ENCODE measurements at places on chromosomes 2 and 18.

DNA sequence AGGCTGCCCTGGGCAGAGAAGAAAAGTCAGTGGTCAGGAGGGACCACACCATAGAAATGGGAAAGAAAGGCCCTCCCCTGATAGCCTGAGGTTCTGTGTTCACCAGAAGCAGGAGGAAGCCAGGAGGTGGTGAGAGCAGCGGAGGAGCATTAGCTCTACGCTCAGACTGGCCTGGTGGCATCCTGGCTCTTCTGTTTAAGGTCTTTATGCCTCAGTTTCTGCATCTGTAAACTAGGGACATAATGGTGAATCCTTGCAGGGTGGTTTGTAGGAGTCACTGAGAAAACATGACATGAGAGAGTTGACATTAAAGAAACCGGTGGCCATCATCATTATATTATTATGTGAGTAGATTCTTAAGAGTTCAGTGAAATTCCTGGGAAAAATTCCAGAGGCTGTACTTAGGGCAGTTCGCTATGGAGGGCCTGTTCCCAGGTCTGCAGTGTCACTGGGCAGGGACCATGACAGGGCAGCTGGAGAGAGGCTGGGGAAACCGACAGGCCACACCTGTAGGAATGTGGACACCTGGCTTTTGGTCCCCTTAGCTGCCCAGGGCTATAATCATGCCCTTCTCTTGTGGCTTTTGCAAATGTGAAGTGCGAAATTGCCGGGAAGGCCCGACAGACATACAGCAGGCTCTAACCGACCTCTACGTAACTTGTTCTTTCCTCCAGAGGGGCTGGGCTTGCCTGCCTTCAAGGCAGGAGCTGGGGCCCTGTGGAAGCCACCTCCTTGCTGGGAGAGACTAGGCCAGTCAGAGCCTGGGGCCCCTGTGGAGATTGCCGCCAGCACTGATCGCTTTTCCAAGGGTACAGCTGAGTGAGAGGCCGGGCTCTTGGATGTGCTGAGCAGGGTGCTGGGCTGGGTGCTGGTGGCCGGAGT lies 31.0 kb downstream of the GLI2 start:
- no peak for DNase-seq
- no peaks in the 10 kb centered on the region for H3K36me3 ChIP-seq
- H3K27ac ChIP-seq, result no peak overlapping the region
- H3K4me1 ChIP-seq, result no peaks in the 10 kb centered on the region
- H3K27me3 ChIP-seq, result no peaks in the 10 kb centered on the region

- H3K4me1 ChIP-seq, result no peaks in the 10 kb centered on the region
- H3K27me3 ChIP-seq, result no peaks in the 10 kb centered on the region
- H3K36me3 ChIP-seq, result no peaks in the 10 kb centered on the region
- no peak for DNase-seq
- no peak overlapping the region for H3K4me3 ChIP-seq
Observed at GRCh38 chr2:166926657-166927056, 38.4 kb downstream of the XIRP2 start.

DNA sequence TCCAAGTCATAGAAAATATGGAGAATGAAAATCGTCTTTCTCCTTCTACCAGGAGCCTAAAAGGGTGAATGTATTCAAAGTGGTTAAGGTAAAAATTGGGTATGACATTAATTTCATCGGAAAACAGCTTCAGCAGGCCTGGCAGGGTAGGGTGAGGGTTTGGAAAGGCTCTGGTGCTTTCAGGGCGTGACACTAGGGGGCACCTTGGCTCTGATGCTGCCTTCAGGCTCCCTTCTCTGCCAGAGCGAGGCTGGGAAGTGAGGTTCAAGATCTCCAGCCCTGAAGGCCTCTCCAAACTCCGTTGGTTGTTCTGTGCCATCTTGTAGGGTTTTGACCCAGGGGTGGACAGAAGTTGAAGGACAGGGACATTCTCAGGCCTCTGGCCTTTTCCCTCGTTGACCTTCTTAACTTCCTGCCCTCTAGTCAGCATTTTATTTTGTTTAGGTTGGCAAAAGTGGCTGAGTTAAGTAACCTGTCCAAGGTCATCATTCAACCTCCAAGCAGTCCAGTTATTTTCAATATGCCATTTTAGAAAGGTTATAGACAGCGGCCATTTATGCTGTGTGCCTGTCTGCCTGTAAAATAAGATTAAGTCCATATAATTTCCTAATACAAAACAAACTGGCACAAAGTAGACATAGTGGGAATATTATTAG lies 40.3 kb downstream of the EML6 start:
- no peak overlapping the region for H3K4me3 ChIP-seq
- H3K27me3 ChIP-seq, result peaks cover 14% of the 10 kb centered on the region
- no peak overlapping the region for H3K27ac ChIP-seq
- H3K36me3 ChIP-seq, result no peaks in the 10 kb centered on the region
- peak; percentile 9 for DNase-seq
- peaks cover 3% of the 10 kb centered on the region for H3K4me1 ChIP-seq

GRCh38 chr2:186611526-186611925 lies 21.7 kb downstream of the ITGAV start:
- no peak for DNase-seq
- no peak overlapping the region for H3K4me3 ChIP-seq
- no peaks in the 10 kb centered on the region for H3K27me3 ChIP-seq
- no peak overlapping the region for H3K27ac ChIP-seq
- H3K4me1 ChIP-seq, result no peaks in the 10 kb centered on the region

GRCh38 chr2:212831671-212832199 lies 293.1 kb upstream of the ERBB4 start:
- no peaks in the 10 kb centered on the region for H3K36me3 ChIP-seq
- no peaks in the 10 kb centered on the region for H3K4me1 ChIP-seq
- H3K27ac ChIP-seq, result no peak overlapping the region

DNA sequence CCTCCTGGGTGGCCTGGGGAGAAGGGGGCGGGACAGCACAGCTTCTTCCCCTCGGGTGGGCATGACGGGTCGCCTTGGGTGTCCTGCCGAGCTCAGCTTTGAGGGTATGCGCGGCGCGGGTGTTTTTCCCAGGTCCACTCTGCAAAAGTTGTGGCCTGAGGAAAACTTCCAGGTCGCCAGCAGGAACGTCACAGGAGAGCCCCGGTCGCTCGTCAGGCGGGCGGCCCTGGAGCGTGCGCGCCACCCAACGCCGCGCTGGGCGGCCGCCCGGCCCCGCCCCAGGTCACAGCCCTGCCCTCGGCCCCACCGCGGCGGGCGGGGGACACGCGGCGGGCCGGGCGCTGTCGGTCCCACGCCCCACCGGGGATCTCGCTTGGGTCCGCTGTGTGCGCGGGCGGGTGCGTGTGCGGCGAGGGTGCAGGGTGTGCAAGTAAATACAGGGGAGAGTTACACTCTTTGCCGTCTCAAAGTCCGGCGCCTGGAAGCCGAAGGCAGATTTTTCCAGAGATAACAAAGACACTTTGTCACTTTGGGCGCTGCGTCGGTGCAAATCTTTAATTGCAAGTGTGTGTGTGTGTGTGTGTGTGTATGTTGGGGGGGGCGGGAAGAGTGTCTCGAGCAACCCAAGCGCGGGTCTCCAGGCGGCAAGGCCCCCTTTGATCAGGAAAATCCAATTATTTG lies 616 bp upstream of the SP5 start:
- peak overlapping the region; percentile 82 for H3K4me3 ChIP-seq
- H3K27ac ChIP-seq, result peak overlapping the region; percentile 2
- H3K27me3 ChIP-seq, result peaks cover 78% of the 10 kb centered on the region
- peak; percentile 18 for DNase-seq

- no peak overlapping the region for H3K4me3 ChIP-seq
- no peaks in the 10 kb centered on the region for H3K27me3 ChIP-seq
- no peaks in the 10 kb centered on the region for H3K4me1 ChIP-seq
- H3K36me3 ChIP-seq, result no peaks in the 10 kb centered on the region
- no peak overlapping the region for H3K27ac ChIP-seq
Observed at GRCh38 chr2:17133052-17133671, 385.1 kb downstream of the RAD51AP2 start.

GRCh38 chr2:203744091-203744490 lies 37.7 kb downstream of the CD28 start:
- no peaks in the 10 kb centered on the region for H3K27me3 ChIP-seq
- peak overlapping the region; percentile 32 for H3K27ac ChIP-seq
- peaks cover 61% of the 10 kb centered on the region for H3K36me3 ChIP-seq
- DNase-seq, result no peak
- peaks cover 70% of the 10 kb centered on the region for H3K4me1 ChIP-seq
- H3K4me3 ChIP-seq, result no peak overlapping the region

GRCh38 chr2:33313039-33313438 lies 163.4 kb upstream of the RASGRP3 start:
- peaks cover 8% of the 10 kb centered on the region for H3K4me1 ChIP-seq
- H3K27ac ChIP-seq, result no peak overlapping the region
- peaks cover 8% of the 10 kb centered on the region for H3K27me3 ChIP-seq
- no peaks in the 10 kb centered on the region for H3K36me3 ChIP-seq
- no peak overlapping the region for H3K4me3 ChIP-seq

- H3K4me1 ChIP-seq, result peaks cover 6% of the 10 kb centered on the region
- no peak overlapping the region for H3K27ac ChIP-seq
- no peak for DNase-seq
- peaks cover 34% of the 10 kb centered on the region for H3K36me3 ChIP-seq
- H3K4me3 ChIP-seq, result no peak overlapping the region
Observed at GRCh38 chr2:101464841-101465240, 10.1 kb downstream of the RFX8 start.

DNA sequence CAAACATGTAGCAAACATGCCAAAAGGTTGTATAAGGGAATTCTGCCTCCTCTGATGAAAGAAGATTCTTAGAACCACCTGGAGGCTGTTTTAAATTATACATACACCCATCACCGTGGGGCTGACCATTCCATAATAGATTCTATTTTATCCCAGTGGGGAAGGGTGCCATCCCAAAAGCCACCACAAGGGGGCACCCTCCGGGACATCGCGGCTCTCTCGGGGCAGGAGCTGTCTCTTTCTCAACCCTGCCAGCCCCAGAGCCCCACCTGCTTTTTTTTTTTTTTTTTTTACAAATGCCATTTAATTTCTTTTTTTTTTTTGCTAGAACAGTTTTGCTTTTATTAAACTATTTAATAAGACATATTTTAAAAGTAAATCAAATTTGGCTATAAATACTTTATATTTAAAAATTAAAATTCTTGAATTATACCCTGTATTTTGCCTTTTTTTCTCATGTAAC lies 8.6 kb upstream of the MTCL1 start:
- DNase-seq, result peak; percentile 62
- H3K4me1 ChIP-seq, result no peaks in the 10 kb centered on the region
- H3K27ac ChIP-seq, result no peak overlapping the region
- no peaks in the 10 kb centered on the region for H3K36me3 ChIP-seq

DNA sequence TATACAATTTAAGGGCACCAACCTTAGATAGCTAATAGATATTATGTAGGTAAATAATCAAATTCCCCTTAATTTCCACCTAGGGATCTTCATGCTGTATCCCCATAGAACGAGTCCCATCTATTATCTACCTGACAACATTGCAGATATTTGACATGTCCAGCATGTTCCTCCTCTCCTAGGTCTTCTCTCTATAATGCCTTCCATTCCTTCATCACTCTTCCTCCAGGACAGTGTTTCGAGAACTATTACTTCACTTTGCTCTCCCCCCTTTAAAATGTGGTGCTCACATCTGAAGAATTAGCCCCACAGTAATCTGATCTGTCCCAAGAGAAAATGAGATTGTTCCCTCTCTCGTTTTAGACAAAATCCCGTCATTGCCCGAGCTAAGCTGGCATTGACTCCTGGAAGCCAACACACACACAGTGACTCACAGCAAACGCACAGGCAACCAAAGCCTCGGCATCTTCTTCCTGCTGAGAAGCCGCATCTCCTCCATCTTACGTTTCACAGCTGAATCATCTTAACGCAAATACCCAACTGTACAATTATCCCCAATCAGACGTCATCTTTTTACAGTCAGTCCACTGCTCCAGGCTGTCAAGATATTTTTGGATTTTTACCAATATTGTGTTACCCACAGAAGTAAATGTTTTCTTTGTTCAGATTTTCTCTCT lies 162.9 kb upstream of the AGAP1 start:
- H3K4me1 ChIP-seq, result no peaks in the 10 kb centered on the region
- H3K36me3 ChIP-seq, result no peaks in the 10 kb centered on the region
- H3K4me3 ChIP-seq, result no peak overlapping the region
- no peak for DNase-seq

DNA sequence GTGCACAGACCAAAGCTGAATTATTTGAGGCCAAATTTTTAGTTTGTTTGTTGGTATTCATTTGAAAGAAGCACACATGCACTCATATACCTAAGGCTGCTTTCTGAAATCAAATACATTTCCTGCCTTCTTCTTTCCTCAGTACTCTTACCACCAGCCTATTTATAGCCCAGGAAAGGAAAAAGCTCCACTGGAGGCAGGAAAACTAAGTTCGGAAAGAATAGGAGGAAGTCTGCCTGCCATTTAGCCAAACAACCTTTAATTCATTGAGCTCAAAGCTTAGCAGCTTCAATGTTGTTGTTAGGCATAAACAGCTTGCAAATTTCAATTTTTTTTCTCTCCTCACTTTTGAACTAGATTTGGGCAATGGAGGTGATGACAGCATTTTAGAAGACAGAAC lies 40.4 kb upstream of the RASGRP3 start:
- H3K4me3 ChIP-seq, result no peak overlapping the region
- no peaks in the 10 kb centered on the region for H3K36me3 ChIP-seq
- no peak overlapping the region for H3K27ac ChIP-seq
- H3K27me3 ChIP-seq, result peaks cover 36% of the 10 kb centered on the region

- DNase-seq, result no peak
- H3K4me1 ChIP-seq, result no peaks in the 10 kb centered on the region
- no peak overlapping the region for H3K27ac ChIP-seq
- H3K4me3 ChIP-seq, result no peak overlapping the region
Observed at GRCh38 chr2:29423061-29423666, 307.9 kb downstream of the CLIP4 start.

DNA sequence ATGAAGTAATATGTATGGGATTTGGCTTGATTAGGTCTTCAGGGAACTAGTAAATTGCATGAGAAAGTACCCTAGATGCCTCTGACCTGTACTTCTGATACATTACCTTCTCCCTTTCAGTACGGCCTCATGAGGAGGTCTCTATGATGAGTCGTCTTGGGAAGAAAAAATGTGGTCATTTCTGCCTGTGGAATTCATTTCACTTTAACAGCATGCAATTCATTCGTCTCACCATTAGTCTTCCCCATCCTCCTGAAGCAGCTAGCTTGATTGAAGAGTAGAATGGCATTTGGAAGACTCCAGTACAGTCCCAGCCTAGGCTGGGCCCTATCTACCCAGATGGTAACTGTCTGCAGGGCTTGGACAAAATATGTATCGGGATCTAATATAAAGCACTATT lies 52.2 kb downstream of the TMX3 start:
- no peak overlapping the region for H3K4me3 ChIP-seq
- H3K27ac ChIP-seq, result no peak overlapping the region
- no peaks in the 10 kb centered on the region for H3K36me3 ChIP-seq

GRCh38 chr2:42153944-42154581 lies 15.1 kb upstream of the EML4 start:
- H3K4me1 ChIP-seq, result peaks cover 3% of the 10 kb centered on the region
- no peak overlapping the region for H3K4me3 ChIP-seq
- H3K27me3 ChIP-seq, result no peaks in the 10 kb centered on the region
- no peaks in the 10 kb centered on the region for H3K36me3 ChIP-seq

DNA sequence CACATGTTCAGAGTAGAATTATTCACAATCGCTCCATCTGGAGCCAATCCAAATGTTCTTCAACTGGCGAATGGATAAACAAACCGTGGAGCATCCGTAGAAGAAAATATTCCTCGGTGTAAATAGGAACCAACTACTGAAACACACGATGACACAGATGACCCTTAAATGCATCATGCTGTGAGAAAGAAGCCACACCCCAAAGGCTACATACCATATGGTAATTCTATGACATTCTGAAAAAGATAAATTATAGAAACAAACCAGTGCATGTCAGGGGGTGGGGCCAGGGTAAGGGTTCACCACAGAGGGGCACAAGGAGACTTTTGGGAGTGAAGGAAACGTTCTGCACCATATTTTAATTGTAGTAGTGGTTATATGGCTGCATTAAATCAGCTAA lies 312.2 kb upstream of the SMIM21 start:
- no peaks in the 10 kb centered on the region for H3K36me3 ChIP-seq
- no peaks in the 10 kb centered on the region for H3K4me1 ChIP-seq
- H3K4me3 ChIP-seq, result no peak overlapping the region
- DNase-seq, result no peak
- H3K27me3 ChIP-seq, result no peaks in the 10 kb centered on the region
- no peak overlapping the region for H3K27ac ChIP-seq

Data from T-helper 2 cell treated with Interferon-gamma antibody and Interleukin-4, amounts not matched to agents 5 μg/mL and 100 μg/mL, for 36 hours (primary cell).